Left ventricle myocardium inferior (tissue), 1 donor: ENCODE measurements at places on chromosomes 7 and 10. TPM values are rescaled to one million over a fixed set of nuclear protein-coding genes. Genes with fewer than 3 reads are reported as not detected.
A peak's percentile ranks its signal among the peaks of the same experiment; 100 is the strongest.

GRCh38 chr7:36119005-36119706 lies 33.9 kb upstream of the EEPD1 start:
- DNase-seq: no peak

GRCh38 chr7:128827971-128828711 lies 2.1 kb upstream of the FLNC start:
- DNase-seq: peak; percentile 72

DNA sequence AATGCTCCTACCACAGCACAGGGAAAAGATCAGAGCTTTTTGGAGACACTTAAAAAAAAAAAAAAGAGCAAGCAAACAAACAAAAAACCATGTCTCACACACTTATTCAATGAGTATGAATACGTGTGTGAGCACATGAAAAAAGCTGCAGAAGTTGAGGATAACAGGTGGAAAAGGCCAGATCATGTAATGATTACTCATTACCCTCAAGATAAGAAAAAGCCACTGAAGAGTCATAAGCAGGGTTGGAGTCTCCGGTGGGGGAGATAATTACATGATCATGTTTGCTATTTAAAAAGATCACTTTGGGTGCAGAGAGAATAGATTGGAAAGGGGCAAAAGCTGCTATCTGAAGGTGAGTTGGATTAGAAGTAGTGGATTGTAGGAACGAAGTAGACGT lies 77.0 kb downstream of the POU6F2 start:
- DNase-seq: no peak

GRCh38 chr10:99788598-99789256 lies 6.3 kb downstream of the ABCC2 start:
- no peak for DNase-seq

GRCh38 chr7:128053023-128053422 lies 21.8 kb upstream of the LRRC4 start:
- DNase-seq: no peak

GRCh38 chr10:71048971-71049615 lies 160.7 kb upstream of the PCBD1 start:
- no peak for DNase-seq

DNA sequence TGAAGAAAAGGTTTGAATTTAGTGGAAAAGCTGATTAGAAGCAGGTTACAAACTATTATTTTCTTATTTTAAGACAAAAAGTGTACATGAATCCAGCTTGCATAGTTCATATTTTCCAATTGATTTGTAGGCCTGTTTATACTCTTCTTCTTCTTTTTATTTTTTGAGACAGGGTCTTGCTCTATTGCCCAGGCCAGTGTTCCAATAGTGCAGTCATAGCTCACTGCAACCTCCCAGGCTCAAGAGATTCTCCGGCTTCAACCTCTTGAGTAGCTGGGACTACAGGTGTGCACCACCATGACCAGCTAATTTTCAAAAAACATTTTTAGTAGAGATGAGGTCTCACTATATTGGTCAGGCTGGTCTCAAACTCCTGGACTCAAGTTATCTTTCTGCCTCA lies 45.0 kb downstream of the ARL4A start:
- DNase-seq: no peak

DNA sequence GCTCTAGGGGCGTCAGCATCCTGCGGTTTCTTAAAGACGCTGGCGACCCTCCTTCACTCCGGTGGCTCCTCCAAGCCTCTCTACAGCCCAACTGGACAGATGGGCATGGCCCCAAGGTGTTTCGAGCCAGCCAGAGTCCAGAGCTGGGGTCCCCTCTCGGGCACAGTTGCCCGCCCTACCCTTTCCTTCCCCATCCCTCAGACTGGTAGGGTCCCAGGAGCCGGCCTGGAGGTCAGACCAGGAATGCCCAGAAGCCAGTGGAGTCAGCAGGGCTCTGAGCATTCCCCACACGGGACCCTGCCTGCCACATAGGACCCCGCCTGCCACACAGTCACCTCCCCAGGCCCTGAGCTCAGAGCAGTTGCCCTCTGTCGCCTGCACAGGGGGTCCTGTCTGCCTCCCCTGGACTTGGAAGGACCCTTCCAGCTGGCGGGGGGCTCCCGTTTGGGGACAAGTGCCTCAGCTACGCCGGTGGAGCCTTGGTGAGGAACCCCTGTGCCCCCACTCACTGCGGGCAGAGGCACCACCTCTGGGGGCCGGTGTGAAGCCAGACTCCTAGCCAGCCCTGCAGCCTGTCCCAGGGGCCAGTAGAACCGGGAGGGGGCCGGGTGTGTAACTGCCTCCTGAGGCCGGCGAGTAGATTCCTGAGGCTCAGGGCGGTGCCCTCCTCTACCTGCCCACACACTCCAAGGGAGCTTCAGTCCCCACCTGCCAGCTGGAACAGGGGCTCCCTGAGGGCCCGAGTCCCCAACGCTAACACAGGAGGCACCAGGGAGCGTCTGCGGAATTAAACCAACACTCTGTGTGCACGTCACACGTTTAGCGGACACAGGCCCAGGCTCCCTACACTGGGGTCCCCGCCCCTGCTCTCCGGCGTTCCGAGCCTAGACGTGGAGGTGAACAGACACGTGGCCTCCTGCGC lies 19.4 kb upstream of the PDGFA start:
- no peak for DNase-seq

GRCh38 chr7:44071726-44072363 lies 6.5 kb upstream of the PGAM2 start:
- peak; percentile 7 for DNase-seq

DNA sequence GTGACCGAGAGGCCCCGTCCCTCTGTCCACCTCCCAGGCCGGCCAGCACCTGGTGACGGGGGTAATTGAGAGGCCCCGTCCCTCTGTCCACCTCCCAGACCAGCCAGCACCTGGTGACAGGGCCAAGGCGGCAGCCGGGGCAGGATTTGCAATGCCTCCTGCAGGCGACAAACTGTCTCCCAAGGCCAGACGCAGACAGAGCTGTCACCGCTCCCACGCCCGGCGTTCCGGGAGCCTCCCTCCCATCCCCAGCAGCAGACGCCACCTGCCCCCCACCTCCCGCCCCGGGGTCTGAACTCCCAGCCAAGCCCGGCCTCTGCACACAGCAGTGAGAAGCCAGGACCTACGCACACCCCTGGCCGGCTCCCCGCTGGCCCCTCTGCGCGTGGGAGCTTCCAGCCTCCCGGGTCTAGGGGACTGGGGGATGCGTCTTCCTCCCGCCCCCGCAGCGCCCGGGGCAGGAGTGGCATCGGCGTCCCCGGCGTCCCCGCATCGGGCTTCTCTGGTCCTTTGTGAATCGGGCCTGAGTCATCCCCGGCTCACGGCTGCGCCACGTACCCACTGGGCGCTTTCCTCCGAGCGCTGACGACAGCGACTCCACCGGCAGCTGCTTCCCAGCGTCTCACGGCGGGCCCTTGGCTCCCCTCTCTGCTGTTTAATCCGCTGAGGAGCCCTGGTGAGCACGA lies 95.1 kb upstream of the DIP2C start:
- peak; percentile 42 for DNase-seq

DNA sequence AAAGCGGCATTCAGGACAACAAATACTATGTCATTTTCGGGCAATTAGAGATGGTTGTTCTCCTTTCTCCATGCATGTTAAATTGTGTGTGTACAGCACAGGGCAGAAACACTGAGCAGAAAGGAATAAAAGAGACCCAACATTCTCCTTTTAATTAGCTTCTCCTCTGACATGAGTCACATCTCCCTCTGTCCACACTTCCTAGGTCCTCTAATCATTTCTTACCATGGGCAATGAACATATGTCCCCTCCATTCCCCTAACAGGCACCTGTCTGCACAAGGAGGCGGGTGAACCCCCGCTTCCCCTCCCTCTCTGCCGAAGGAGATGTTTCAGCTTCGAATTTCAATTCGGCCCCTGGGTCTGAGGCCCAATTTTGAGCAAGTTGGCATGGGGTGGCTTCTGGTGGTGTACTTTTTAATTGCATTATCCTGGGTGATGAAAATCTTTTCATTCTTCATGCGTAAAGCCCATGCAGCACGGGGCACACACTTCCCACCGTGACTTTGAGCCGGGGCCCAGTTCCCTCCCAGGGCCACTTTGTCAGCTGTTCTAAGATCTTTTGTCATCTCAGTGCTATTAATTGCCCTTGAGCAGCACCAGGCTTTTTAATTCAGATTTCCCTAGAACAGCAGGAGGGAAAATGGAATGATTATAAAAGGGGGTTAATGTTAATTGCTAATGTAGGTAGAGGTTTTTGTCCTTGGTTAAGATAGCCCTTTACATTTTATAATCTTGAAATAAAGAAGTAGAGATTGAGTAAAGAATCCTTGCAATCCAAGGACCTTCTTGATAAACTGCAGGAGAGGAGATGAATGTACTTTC lies 219.5 kb upstream of the NRP1 start:
- DNase-seq: no peak

- no peak for DNase-seq
Measured at GRCh38 chr10:22648547-22648961, 65.8 kb downstream of the PIP4K2A start.

- DNase-seq: no peak
Measured at GRCh38 chr10:73894245-73894971, 16.5 kb upstream of the PLAU start.

GRCh38 chr7:111540199-111540815 lies 22.0 kb downstream of the IMMP2L start:
- no peak for DNase-seq

DNA sequence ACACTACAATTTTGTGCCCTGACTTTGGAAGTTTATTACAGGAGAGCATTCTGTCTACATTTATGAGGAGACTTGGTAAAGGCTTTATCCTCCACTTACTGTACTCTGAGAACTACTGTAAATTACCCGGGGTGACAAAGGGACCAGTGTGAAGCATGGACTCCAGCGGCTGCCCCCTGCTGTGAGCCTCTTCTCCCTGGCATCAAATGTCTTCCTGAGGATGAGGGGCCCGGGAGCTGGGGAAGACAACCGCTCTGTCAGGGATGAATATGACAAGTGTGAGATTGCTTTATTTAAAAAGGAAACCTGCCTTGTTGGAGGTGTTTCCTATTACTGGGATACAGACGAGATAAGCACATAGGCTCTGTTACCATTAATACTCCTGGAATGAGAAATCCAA lies 714.8 kb downstream of the CCSER2 start:
- DNase-seq: no peak

- DNase-seq: no peak
Measured at GRCh38 chr7:139758388-139758787, 19.4 kb downstream of the HIPK2 start.

DNA sequence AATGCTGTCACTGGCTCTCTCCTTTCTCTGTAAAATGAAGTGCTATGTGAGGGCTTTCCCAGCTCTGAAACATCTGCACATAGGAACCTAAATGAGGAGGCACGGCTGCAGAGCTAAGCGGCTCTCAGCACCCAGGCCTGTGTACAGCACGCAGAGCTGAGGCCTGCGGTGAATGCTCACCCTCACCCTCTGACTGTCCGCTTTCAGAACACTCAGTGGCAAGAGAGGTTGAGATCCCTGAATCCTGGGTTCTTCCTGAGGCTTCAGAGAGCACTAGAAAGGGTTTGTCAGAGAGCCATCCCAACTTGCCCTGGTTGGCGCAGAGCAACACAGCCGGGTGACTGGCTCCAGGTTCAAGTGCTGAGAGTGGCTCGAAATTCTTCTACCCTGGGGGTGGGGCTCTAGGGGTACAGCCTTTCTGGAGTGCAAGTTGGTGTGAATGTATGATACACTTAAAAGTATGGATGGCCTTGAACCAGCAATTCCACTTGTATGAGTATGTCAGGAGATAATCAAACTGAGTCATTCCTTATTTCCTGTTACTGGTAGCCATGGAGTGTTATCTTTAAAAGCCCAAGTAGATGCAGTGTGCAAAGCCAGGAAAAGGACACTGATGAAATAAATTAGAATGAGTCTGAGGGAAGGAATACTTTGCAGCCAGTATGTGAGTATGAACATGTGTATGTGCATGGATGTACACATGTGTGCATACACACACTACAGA lies 1.7 kb upstream of the CCDC201 start:
- DNase-seq: no peak

- DNase-seq: no peak
Measured at GRCh38 chr7:85114342-85114741, 72.5 kb downstream of the SEMA3D start.

Gene UTF1
- not detected for total RNA-seq

Gene TMEM184A
- 0.36 TPM for total RNA-seq

Gene GRID1
- 1.6 TPM for total RNA-seq

Gene CELF2
- total RNA-seq: 74.9 TPM

Gene CCSER2
- total RNA-seq: 175 TPM

Gene OR2A5
- total RNA-seq: not detected

Gene PDCD4
- total RNA-seq: 86.5 TPM

Gene SPDYE2B
- total RNA-seq: not detected

Gene ZNF503
- 5.9 TPM for total RNA-seq

Gene SEM1
- total RNA-seq: 51.0 TPM
